Adrenal gland (tissue), 19 donors: ENCODE measurements at places on chromosomes 12 and 14.

DNA sequence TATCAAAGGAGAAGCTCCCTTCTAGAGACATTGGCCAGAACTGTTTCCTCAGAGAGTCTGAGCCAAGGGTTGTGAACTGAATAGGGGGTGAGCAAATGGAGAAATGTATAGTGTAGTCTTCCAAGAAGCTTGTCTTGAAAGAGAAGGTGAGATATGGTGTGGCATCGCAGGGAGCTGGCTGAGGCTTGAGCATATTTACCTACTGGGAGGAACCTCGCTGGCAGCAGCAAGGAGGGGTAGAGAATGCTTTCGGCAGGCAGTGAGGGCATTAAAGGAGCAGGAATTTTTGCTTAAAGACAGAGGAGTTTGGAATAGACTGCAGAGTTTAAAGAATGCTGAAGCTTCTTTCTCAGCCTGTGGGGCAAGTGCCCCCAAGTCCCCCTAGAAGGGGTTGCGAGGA, 59.3 kb upstream of the PRMT8 start:
- DNase-seq, result no peak

DNA sequence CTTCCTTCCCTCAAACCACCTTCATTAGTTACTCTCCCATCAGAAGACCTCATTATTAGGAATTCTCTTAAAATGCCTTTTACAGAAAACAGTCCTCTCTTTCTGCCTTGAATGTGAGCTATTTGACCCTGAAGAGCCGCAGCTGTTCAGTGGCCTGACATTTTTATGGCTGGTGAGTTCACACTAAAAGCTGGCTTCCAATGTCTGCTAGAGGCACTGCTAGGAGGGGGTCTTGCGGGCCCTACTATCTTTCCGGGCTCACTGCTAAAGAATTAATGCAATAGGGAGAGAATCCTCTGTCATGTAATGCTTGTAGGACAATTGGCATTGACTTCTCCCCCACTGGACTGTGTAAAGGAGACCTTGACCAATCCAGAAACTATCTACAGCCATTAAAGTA, 87.7 kb downstream of the GPR135 start:
- DNase-seq, result no peak

DNA sequence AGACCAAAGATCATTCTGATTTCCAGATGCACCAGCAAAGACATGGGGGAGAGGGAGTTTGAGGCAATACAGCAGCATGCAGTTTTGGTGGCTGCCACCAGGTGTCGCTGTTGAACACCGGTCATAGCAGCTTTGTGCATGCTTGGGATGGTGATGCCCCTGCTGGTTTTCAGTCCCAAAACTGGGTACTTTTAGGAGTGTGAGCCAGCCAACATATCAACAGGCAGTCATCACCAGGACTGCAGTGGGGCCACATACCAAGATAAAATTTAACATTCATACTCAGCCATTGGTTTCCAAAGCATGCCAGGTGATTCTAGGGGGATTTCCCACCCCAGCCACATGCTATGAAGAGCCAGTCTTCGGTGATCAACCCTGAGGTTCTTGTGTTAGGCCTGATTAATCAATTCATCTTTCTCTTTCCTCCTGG, 64.2 kb downstream of the PHETA1 start:
- no peak for DNase-seq

- DNase-seq, result no peak
These were observed 704.2 kb upstream of the TBX3 start for GRCh38 chr12:115388139-115388538.

- no peak for DNase-seq
These were observed 17.9 kb downstream of the NFKBIA start for GRCh38 chr14:35386673-35387125.

- peak; percentile 61 for DNase-seq
These were observed 73.7 kb downstream of the ANKS1B start for GRCh38 chr12:99911081-99911480.

GRCh38 chr12:130226126-130226525, 63.9 kb downstream of the FZD10 start:
- no peak for DNase-seq

DNA sequence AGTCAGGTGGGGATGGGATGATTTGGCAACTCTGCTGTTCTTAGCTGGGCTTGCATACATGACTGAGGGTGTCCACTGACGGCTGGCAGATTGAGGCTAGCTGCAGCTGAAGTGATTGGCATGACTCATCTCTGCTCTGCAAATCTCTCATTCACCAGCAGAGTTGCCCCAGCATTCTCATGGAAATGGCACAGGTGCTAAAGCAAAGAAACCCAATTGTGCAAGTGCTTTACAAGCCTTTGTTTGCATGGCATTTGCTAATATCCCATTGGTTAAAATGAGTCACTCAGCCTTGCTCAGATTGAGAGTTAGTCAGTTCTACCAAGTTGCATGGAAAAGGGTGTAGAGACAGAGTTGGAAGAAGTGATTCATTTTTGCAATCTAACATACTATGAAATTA, 389.7 kb upstream of the FAR2 start:
- no peak for DNase-seq

DNA sequence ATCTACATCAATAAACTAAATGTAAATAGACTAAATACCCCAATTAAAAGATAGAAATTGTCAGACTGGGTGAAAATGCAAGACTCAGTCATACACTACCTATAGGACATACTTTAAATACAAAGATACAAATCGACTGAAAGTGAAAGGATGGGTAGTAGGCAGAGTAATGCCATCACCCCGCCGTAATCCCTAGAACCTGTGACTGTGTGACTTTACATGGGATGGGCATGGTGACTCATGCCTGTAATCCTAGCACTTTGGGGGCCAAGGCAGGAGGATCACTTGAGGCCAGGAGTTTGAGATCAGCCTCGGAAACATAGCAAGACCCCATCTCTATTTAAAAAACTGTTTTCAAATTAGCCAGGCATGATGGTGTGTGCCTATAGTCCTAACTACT, 2.6 kb upstream of the EVL start:
- no peak for DNase-seq

- no peak for DNase-seq
These were observed 130.6 kb downstream of the SCARB1 start for GRCh38 chr12:124733086-124733485.

- no peak for DNase-seq
These were observed 105.1 kb downstream of the VCPKMT start for GRCh38 chr14:50011242-50011641.

- no peak for DNase-seq
These were observed 101.0 kb downstream of the FOXG1 start for GRCh38 chr14:28867571-28867970.

GRCh38 chr12:40058721-40059190, 47.1 kb downstream of the SLC2A13 start:
- peak; percentile 5 for DNase-seq

DNA sequence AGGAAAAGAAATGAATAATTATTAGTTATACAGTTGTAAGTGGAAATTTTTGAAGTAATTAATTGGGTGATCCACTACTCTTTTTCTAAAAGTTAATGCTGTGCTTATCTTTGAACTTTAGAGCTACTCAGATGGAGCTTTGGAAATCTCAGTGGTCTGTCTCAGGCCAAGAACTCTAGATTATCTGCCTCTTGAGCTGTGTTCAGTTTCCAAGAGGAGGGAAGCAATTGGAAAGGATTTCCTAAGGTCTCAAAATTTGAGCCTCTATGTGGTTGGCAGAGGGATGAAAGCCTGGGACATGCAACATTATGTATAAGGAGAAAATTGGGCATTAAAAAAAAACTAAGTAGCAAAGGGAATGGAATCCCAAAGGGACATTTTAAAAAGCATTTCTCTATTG, 334.0 kb upstream of the PRICKLE1 start:
- DNase-seq, result no peak

- no peak for DNase-seq
These were observed at the start of gene NXPH4 for GRCh38 chr12:57216014-57216911. Gene NXPH4, plus strand, starts transcription at chr12:57216794. Its CDS starts 176 bp downstream, at chr12:57216970.

- no peak for DNase-seq
These were observed 117.3 kb downstream of the MED13L start for GRCh38 chr12:116160231-116160630.

- no peak for DNase-seq
These were observed 22.2 kb upstream of the ABCD4 start for GRCh38 chr14:74324931-74325361.

DNA sequence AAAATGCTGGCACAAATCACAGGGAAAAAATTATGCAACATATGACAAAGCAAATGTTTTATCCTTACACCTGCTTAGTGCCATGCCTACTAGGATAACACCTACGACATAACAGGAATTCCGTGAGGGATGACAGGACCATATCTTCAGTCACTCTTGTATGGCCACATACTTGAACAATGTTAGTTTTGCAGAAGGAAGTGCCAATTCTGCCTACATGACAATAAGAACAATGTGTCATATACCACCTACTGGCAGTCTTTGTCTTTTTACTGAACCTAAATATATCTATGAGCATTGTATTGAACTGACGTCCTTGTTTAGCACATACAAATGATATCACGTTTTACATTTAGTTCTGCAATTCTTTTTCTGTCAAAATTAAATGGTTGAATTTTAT, 234.0 kb downstream of the ADAMTS20 start:
- no peak for DNase-seq

DNA sequence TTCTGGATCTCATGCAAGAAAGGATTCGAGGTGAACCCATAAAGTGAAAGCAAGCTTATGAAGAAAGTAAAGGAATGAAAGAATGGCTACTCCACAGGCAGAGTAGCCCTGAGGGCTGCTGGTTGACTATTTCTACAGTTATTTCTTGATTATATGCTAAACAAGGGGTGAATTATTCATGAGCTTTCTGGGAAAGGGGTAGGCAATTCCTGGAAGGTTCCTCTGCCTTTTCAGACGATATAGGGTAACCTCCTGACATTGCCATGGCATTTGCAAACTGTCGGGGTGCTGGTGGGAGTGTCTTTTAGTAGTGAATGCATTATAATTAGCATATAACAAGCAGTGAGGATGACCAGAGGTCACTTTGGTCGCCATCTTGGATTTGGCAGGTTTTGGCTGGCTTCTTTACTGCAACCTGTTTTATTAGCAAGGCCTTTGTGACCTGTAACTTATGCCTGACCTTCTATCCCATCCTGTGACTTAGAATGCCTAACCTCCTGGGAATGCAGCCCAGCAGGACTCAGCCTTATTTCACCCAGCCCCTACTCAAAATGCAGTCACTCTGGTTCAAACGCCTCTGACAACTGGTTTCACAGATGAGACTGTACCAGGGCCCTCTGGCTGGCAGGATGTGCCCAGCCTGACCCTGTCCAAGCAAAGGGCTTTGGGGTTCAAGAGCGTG, 157.7 kb upstream of the SFSWAP start:
- DNase-seq, result no peak

- DNase-seq, result no peak
These were observed 96.2 kb downstream of the BTG1 start for GRCh38 chr12:92049403-92049802.

- no peak for DNase-seq
These were observed 34.2 kb upstream of the LRP1-AS start for GRCh38 chr12:57181561-57182155.

GRCh38 chr14:102235275-102235897, 69.6 kb downstream of the MOK start:
- DNase-seq, result peak; percentile 90

DNA sequence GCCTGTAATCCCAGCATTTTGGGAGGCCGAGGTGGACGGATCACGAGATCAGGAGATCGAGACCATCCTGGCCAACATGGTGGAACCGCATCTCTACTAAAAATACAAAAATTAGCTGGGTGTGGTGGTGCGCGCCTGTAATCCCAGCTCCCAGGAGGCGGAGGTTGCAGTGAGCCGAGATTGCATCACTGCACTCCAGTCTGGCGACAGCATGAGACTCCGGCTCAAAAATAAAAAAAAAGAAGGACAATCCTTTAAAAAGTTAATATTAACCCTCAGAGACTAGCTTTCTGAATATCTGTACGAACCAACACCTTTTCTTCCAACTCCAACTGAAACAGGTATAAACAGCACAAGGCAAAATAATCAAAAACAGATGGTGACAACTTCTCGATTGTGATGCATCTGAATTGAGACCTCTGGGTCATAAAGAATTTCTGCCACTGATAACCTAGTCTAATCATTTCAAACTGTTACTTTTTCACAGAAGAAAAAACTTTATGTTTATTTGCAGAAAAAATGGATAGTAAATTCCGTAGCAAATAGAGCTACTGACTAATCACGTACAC, 27.8 kb downstream of the CLIP1 start:
- no peak for DNase-seq

- DNase-seq, result no peak
These were observed 59.0 kb downstream of the GALNT16 start for GRCh38 chr14:69318901-69319475.

DNA sequence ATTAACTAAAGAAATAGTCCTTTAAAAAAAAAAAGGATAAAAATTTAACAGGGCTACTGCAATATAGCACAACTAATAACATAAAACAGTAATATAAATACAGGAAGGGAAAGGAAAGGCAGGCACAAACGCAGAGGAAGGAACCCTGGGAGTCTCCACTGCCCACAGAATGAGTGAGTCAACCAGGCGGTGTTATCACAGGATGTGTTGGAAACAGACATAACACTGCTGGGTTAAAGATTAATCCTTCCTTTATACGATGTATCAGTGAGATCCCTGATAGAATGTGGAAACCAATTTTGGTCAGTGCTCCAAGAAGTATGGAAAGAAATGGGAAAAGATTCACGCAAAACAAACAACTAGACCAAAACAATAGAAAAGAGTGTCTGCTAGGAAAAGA, 47.9 kb downstream of the FGD6 start:
- no peak for DNase-seq

GRCh38 chr12:39037115-39037514, 131.7 kb upstream of the CPNE8 start:
- no peak for DNase-seq

- no peak for DNase-seq
These were observed 863.2 kb downstream of the LRFN5 start for GRCh38 chr14:42469637-42470426.

DNA sequence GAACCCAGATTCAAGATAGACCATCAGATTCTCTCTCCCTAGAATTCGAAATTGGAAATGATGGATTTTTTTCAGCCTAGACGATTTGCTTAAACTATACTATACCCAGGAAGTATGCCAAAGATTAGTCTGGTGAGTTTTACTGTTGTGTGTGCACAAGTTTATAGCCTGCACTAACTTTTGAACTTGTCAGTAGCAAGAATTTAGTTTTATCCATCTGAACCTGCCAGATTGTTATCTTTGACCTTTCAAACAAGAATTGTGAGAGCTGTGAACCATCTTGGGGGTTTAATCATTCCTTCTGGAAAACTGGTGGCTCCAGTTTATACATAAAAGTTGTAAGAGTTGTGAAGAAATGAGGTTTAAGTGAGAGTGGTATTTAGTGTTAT, 243.5 kb upstream of the DAAM1 start:
- DNase-seq, result no peak

GRCh38 chr12:7503686-7504415, at the start of gene CD163:
Gene CD163, minus strand, starts transcription at chr12:7503777. Its CDS starts 87 bp downstream, at chr12:7503690.
- no peak for DNase-seq
